ENCODE measurements at places on chromosomes 2 and 18.

GRCh38 chr2:72915907-72916742 is 1.2 kb upstream of the EMX1 start:
- peak; percentile 63 for DNase-seq

DNA sequence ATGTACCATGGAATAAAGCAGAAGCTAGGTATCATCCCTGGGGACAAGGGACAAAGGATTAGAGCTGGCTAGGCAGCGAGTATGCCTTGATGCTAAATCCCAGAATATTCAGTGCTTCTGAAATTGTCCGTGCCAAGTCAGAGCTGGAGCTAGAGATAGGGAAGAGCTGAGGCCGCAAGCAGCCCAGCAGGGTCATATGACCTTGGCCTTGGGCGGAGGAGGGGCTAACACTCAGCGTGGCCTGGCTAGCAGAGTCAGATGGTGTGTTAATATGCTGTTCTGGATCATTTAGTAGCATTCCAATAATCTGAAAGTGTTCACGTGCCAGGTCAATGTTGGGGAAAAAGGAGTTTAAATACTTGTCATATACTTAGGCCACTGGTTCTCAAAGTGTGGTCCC is 374.8 kb downstream of the CLIP4 start:
- DNase-seq = no peak

- no peak for DNase-seq
Observed at GRCh38 chr2:240884221-240884620, 11.7 kb downstream of the MAB21L4 start.

GRCh38 chr18:11783716-11784331 is 67.4 kb upstream of the CHMP1B start:
- no peak for DNase-seq

DNA sequence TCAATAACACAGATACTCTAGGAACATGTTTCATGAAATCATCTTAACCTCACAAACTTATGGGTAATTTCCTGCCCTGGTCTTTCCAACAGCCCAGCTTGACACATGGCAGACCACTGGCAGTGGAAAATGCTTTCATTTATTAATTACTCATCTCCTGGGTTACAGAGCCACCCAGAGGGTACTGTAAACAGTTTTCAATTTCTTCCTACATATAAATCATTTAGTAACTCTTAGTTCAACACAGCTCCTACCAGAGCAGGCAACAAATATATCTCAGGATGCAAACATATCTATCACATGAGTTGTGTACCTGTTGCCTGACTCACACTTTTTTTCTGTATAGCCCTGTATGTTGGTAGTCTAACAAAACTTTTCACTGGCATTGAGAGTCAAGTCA is 99.2 kb upstream of the VRK2 start:
- no peak for DNase-seq

GRCh38 chr2:233846387-233847247 is 7.7 kb downstream of the HJURP start:
- DNase-seq = no peak

- peak; percentile 32 for DNase-seq
Observed at GRCh38 chr2:64141674-64142405, 2.4 kb downstream of the PELI1 start.

GRCh38 chr2:182452456-182452990 is 25.7 kb upstream of the PDE1A start:
- no peak for DNase-seq

- DNase-seq = peak; percentile 44
Observed at GRCh38 chr2:19256121-19256601, 102.3 kb downstream of the OSR1 start.

- no peak for DNase-seq
Observed at GRCh38 chr2:235868645-235869044, 299.5 kb downstream of the GBX2 start.

- no peak for DNase-seq
Observed at GRCh38 chr18:63206433-63207142, 113.0 kb downstream of the BCL2 start.

DNA sequence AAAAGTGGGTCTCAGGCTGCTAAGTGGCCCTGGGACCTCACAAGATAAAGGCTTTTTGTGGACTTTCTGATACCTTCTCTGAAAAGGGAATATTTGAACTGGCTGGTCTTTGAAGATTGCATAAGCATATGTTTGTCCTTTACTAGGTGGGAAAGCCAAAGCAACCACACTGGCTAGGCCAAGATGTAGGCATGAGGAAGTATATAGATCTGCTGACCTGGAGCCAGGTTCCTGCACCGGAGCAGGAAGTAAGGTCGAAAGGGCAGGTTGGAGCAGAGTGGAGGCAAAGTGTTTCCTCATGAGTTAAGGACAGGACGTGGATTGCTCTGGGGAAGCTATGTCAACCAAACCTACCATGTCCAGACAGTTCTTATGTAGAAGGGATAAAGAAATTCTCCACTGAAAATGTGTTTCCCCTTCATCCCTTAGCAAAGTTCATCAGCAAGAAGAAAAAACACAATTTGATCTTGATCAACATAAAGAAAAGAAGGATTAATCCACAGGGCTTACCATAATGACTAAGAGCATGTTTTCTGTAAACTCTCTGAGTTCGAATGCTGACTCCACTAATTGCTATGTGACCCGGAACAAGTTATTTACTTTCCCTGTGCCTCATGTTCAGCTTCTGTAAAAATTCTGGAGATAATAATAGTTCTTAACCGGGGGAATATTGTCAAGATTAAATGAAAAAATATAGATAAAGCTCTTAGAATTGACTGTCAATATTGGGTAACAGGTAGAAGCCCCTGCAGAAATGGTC is 156.1 kb upstream of the SRD5A2 start:
- no peak for DNase-seq

DNA sequence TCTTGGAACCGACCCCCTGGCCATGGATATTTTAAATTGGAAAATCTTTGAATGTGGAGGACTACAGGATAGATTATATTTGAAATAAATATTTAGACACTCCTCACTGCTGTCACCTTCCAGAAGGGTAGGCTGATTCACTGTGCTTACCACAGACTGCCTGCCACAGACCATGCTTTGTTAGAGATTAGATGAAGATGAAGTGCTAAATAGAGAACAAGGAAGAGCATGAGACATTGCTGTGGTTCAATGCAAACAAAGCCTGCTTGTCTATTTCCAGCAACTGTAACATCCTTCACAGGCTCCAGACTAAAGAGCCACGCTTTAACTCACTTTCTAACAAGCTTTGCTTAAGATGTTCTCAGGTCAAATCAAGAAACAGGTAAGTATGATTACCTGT is 81.0 kb upstream of the TMEM17 start:
- no peak for DNase-seq

- DNase-seq = no peak
Observed at GRCh38 chr2:175161-175786, 88.6 kb downstream of the SH3YL1 start.

- DNase-seq = no peak
Observed at GRCh38 chr2:46877619-46878113, 37.9 kb downstream of the MCFD2 start.

- no peak for DNase-seq
Observed at GRCh38 chr18:74368901-74369705, 53.5 kb downstream of the C18orf63 start.

- no peak for DNase-seq
Observed at GRCh38 chr18:55509631-55510324, 78.2 kb downstream of the TCF4 start.

DNA sequence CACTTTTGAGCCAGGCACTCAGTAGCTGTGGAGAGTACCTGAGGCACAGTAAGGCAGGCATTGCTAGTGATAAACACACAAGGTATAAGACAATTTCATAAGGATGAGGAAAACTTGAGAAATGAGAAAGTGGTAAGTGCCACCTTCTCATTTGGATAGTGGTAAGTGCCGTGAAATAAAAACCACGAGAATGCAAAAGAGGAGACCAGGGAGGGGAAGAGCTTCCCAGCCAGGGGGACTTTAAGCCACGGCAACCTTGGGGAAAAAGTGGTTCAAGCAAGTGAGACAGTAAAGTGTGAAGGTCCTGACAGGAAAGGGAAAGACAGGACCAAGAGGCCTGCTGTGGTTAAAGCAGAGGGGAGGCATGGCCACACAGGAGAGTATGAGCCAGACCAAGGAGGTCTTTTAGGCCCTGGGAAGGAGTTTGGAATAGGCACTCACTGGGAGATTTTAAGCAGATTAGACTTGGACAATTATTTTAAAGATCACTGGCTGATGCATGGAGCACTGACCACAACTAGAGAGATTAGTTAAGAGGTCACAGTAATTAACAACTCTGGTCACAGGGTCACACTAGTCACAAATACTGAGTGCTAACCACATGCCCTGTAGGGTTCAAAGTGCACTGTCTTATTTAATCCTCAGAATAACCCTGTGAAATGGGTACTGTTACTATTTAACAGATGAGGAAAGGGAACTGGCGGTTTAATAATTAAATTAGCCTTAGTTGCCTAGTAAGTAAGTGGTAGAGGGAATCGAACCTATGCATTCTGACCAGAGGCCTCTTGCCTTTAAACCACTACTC is 50.1 kb downstream of the THOC1 start:
- no peak for DNase-seq

DNA sequence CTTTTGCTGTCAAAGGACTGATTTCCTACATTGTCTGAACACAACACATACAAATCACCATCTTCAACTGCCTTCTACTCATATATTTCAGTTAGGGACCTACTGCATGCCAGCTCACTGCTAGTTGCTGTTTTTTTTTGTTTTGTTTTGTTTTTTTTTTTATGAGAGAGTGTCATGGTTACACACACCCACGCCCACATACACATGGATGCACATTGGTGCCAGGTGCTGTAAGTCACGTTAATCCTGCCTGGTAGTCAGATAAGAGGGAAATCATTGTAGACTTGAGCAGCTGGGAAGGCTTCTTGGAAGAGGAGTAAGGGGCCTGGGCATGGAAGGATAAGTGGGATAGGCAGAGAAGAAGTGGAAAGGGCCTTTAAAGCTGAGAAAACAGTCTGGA is 209.9 kb downstream of the TDRD15 start:
- peak; percentile 14 for DNase-seq

GRCh38 chr2:171087547-171087946 is 73.1 kb downstream of the TLK1 start:
- no peak for DNase-seq

- no peak for DNase-seq
Observed at GRCh38 chr2:41924024-41924423, 123.8 kb upstream of the PKDCC start.

GRCh38 chr2:98293030-98293429 is 53.2 kb upstream of the CNGA3 start:
- no peak for DNase-seq

DNA sequence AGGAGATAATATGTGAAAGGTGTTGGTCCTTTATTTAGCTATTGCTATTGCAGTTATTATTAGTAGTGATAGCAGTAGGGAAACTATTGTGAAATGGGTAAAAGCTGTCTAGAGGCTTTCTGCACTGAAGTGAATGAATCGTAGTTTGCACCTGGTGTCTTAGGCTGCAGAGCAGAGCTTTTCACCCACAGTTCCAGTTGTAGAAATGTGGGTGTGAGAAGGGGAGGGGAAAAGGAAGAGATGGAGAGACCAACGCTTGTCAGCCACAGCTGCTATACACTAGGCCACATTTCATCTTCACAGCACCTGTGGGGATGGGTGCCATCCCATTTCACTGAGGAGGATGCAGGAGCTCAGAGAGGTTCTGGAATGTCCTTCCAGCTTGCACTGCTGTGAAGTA is 50.0 kb downstream of the TRPM8 start:
- no peak for DNase-seq

GRCh38 chr2:44886414-44886813 is 55.1 kb upstream of the SIX3 start:
- no peak for DNase-seq

DNA sequence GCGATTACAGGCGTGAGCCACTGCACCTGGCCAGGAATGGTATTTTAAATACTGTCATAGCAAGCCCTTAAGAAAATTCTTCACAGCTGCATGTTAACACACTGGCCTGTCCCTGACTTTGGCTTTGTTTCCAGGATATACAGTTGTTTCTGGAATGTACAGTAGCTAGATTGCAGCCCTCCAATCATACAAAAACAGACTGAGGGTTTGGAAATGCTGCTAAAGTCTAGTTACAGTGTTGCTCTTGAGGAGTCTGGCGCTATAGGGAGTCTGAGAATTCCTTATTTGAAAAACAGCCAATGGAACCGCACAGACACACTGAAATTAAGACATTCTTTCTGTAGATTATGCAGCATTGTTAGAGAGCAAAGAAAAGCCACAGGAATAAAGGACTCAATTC is 37.7 kb downstream of the STON1 start:
- no peak for DNase-seq

DNA sequence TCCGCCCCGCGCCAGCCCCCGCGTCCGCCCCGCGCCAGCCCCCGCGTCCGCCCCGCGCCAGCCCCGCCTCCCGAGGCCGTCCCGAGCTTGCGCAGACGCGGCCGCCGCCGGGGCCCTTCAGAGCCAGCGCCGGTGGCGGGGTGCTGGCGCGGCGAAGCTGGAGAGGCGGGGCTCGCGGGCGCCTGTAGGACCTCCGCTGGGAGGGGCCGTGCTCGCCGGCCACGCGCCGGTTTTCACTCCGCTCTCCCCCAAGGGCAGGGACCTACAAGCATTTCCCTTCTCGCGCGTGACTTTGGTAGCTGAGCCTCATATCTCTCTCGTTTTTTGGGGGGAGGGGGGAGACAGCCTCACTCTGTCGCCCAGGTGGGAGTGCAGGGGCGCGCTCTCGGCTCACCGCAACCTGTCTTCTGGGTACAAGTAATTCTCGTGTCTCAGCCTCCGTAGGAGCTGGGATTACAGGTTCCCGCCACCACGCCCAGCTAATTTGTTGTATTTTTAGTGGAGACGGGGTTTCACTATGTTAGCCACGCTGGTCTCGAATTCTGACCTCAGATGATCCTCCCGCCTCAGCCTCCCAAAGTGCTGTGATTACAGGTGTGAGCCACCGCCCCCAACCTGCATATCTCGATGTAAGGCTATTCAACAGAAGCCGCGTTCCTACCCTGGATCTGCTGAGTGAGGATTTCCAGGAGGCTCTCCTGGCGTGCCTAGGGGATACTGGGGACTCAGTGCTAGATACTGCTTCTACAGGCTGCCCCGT is at the start of gene ZNF514:
ZNF514 (minus strand) TSS at position 159 of the 760 bp plus-strand sequence. CDS start 6,595 bp downstream, outside the sequence.
- peak; percentile 65 for DNase-seq

GRCh38 chr18:39607034-39607433 is 2041.4 kb upstream of the CELF4 start:
- DNase-seq = no peak

GRCh38 chr18:74171910-74172606 is 23.7 kb downstream of the TIMM21 start:
- DNase-seq = no peak

DNA sequence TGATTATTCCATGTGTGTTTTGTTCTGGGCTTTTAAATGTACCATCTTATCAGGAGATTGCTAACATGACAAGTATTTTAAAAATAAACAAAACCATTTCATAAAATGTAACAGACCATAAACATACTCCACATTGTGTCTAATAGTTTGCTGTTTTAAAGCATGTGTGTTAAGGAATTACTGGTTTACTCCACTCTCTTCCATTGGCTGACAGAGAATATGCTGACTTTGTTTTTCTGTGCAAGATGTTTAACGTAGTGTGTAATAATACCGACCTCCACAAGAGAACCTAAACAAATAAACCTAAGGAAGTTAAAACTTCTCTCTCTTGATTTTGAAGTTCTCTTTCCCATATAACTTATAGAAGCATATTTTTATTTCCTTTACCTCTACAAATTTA is 17.0 kb upstream of the TMEM18 start:
- DNase-seq = no peak

GRCh38 chr18:69158944-69159343 is 241.7 kb upstream of the DOK6 start:
- no peak for DNase-seq

Measured in Caki2 (cell line).